T47D (cell line): ENCODE measurements at places on chromosomes 1 and 21.

- no peak for DNase-seq
Observed at GRCh38 chr1:83554174-83554573, 444.8 kb downstream of the TTLL7 start.

DNA sequence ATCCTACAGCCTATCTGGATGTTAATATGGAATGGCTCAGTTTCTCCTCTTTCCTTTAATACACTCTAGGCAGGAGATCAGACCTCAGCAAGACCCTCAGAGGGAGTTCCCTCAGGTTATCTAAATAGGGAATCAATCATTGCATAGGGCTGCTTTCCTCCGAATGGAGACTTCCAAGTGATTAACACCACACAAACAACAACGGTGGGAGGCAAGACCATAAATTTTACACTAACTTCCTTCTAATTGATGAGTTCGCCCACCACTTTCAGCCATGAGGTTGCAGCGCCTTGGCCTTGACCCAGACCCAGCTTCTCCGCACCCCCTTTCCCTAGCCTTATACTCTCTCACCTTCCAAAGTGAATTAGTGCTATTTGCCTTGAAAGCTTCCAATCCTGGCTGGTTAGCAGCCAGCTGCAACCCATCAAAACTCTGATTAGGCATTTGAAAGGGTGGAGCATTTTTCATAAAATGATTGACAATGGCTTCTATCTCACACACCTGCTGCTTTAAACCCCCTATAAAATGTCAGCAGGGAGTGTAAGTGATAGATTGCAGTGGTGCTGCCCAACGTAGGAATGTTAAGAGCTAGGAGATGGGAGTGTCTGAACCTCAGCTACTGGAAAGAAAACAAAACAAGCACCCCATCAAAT, 534.9 kb upstream of the USP24 start:
- no peak for DNase-seq

- DNase-seq = no peak
Observed at GRCh38 chr1:92217721-92218120, at the start of gene C1orf146. Gene C1orf146, plus strand, starts transcription at chr1:92217915. Its CDS starts 13,506 bp downstream, at chr1:92231421.

GRCh38 chr1:79293611-79294010, 287.1 kb upstream of the ADGRL4 start:
- DNase-seq = no peak

GRCh38 chr21:19507682-19508260, 1104.2 kb upstream of the TMPRSS15 start:
- DNase-seq = no peak

DNA sequence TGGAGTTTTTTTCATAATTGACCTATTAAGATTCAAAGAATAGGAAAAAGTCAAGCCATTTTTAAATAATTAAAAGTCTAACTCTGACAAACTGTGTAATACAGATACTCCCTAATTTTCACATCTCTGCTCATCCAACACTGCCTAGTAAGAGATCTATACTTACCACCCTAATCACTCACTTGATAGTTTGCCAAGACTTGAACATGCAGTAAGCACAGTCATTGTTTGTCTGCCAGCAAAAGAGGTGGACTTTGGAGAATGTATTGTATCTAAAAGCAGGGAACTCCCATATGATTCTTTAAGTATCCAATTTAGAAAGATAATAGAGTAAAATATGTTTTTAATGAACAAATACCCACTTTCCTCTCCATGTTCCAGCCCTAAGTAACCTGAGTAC, 15.5 kb downstream of the TMEM59 start:
- no peak for DNase-seq

GRCh38 chr1:200652378-200652777, 17.3 kb downstream of the DDX59 start:
- DNase-seq = no peak

GRCh38 chr1:30952098-30952497, 43.5 kb upstream of the SDC3 start:
- no peak for DNase-seq

DNA sequence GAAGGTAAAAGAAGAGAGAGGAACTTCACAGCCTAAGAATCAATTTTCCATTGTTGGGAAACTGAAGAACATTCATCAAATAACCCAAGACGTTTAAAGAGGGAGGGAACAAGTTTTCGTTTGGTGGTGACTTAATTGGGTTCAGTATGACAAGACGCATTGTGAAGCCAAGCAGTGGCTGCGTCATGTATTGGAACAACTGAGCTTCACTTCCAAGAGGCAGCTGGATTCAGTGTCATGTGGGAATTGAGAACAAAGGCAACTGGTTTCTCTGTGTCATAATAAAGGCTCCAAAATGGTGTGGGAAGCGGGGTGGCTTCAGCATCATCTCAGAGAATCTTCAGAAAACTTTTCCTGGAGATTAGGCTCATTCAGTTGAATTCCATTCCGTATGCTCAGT, 29.8 kb upstream of the RC3H1 start:
- no peak for DNase-seq

DNA sequence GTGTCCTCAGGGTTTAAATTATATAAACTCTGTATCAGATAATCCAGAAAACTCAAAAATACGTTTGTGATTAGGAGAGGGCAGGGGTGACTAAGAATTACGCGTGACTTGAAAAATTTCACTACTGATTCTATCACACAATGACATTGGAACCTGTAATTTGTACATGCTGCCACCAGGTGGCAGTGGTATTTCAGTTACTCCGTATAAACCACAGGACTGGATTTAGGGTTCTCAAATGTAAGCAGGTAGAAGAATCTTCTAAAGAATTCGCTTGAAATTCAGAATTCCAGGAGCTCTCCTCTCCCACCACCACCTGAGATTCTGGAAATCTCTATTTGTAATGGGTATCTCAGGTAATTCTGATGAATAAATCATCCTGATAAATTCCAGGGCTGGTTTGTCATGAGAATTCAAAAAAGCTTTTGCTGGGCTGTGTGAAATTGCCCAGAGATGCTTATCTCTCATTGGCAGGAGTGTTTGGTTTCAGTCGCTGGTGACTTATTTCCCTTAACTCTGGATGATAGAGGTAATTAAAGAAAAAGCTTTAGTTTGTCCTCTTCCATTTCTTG, 1.7 kb upstream of the KRTAP7-1 start:
- DNase-seq = peak; percentile 26

- DNase-seq = no peak
Observed at GRCh38 chr1:175449306-175449705, 256.7 kb upstream of the KIAA0040 start.
